SW 1271 (cell line): ENCODE measurements at places on chromosomes 7 and 10.

- DNase-seq: no peak
Measured at GRCh38 chr10:115558252-115558651, 465.1 kb downstream of the ATRNL1 start.

- DNase-seq: no peak
Measured at GRCh38 chr10:24382979-24383663, 174.2 kb downstream of the KIAA1217 start.

DNA sequence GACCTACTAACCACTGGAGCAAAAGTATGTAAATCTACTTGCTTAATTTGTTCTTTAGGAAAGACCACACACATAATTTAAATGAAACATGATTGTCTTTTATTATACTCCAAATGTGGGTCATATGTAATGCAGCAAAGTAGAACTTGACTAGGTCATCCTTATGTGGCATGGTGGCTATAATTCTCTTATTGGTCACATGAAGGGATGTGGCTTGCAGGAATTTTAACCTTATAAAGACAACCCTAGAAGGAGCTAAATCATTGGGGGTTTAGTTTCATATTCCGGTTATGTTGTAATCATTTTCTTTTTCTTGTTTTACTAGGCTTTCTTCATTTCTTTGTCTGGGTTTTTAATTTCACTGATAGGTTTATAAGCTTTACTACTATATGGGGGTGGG is 93.9 kb downstream of the SEPTIN7 start:
- no peak for DNase-seq

DNA sequence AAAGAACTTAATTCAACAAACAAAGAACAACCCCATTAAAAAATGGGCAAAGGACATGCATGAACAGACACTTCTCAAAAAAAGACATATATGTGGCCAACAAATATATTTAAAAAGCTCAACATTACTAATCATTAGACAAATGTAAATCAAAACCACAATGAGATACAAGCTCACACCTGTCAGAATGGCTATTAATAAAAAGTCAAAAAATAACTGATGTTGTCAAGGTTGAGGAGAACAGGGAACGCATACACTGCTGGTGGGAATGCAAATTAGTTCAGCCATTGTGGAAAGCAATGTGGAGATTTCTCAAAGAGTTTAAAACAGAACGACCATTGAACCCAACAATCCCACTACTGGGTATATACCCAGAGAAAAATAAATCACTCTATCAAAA is 19.1 kb downstream of the ZFAND4 start:
- DNase-seq: no peak

DNA sequence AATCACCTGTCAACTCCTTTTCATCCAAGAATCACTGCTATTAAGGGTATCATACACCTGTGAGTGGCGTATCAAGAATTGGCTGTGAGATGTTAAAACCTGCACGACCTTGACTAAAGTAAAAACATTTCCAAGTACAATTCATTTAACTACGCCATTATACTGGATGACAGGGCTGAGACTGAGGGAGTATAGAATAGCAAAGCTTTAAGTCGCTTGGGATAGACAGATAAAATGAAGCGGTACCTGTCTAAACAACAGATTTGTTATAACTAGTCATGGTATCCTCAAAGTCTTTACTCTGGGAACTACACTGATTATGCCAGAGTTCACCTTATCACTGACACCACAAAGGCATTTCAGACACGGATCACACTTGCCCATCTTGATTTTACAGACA is 366.1 kb upstream of the LRRN3 start:
- no peak for DNase-seq

GRCh38 chr10:124041675-124042445 is 51.5 kb downstream of the CHST15 start:
- DNase-seq: no peak

- no peak for DNase-seq
Measured at GRCh38 chr10:119296703-119297102, 89.3 kb downstream of the GRK5 start.

DNA sequence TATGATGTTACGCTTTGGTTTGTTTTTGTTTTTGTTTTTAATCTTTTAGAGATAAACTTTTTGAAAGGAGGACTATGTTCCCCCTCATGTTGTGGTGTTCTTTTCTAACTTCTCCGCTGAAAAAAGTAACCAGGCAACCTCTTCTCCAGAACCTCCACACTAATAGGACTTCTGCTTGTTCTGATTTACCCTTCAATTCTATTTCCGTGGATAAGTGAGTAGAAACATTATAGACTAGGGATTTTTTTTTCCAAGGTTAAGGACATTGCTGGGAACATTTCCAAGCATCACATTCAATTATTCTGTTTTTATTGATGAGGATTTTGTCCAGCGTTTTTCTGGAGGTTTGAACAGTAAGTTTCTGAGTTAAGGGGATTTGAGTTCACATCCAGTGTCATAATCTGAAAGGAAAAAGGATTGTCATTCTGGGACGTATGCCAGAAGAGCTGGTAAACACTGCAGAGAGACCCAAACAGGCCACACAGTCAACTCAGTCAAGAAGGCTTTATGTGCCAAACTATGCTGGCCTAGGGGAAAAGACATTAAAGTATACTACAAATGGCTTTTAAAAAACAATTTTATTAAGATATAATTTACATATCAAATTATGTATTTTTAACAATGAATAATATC is 28.3 kb upstream of the RALA start:
- DNase-seq: no peak

DNA sequence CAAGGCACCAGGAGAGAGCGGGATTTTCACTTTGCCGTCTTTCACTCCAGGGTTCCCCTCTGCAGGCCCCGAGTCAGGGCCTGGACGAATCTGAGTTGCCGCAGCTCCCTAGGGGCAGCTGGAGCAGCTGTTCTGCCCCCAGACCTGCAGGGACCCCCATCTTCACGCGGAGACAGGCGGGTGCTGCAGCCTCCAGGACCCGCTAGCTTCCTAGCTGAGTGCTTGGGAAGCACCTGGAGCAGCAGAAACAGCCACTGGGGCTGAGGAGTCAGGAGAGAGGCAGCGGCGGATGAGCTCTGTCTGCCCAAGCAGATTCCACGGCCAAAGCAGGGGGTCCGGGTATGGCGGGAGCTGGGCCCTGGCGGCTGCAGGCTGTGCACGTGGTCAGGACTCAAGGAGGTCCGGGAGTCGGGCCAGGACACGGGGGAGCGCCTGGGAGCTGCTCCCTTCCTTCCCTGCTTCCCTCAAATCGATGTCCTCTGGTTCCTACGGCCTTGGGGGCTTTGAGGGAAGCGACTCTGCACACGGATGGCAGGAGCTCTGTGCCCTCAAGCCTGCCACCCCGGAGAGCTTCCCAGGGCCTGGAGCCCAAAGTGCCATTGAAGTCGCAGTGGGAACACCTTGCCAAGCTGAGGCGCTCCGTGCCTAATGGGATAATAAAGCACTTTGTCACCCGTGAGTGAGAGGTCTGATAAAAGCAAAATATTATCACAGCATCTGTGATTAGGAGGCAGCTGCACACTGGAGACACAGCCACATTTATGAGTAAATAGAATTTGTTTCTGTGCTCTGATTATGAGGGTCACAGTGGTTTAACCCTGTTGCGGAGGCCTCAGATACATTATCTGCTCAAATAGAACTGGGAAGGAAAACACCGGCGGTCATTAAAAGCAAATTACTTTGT is 17.2 kb downstream of the MNX1 start:
- no peak for DNase-seq

- DNase-seq: no peak
Measured at GRCh38 chr7:90817151-90817550, 221.0 kb downstream of the CDK14 start.
